ENCODE measurements at places on chromosomes 2 and 18.

DNA sequence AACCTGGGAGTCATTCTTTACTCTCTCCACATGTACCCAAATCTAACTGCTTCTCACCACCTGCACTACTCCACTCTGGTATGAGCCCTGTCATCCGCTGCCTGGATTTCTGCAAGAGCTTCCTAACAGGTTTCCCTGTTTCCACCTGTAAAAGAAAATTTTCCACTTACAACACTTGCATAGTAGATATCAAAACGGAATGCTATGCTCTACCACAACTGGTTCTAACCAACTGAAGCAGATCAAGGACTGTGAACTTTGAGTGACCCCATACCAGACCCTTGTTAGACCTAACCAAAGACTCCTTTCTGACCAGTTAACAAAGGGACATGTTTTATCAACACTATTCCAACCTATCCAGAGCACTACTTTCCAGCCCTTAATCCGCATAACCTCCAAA is 3.8 kb upstream of the TMEM131 start:
- DNase-seq = no peak

DNA sequence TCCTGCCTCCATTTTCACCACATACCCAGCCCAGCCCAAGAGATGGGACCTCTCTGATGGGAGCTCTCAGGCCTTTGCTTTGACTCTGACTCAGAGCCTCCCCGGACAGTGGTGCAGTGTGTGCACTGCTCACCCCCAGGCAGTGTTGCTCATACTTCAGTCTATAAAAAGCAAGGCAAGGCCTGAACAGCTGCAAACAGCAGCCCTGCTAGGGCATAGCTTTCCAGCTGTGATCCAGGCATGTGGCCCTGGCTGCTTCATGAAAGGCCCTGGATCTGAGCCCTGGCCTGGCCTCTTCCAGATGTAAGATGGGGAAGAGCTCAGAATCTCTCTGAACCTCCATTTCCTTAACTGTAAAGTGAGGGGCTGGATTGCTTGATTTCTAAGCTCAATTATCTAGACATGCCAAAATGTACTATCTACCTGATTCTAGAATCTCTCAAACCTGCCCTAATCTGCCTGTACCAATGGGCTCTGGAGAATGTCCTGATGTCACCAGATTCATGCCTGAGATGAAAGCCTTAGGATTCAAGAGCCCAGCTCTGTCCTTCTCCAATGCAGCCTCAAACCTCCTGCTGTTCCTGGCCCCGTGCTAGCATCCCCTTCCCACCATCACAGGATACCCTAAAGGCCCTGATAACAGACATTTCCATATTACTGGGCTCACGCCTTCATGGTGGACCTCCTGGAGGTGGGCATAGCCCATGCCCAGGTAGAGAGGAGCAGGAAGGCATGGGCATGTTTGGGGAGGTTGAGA is 206.9 kb downstream of the ARL4C start:
- peak; percentile 46 for DNase-seq

DNA sequence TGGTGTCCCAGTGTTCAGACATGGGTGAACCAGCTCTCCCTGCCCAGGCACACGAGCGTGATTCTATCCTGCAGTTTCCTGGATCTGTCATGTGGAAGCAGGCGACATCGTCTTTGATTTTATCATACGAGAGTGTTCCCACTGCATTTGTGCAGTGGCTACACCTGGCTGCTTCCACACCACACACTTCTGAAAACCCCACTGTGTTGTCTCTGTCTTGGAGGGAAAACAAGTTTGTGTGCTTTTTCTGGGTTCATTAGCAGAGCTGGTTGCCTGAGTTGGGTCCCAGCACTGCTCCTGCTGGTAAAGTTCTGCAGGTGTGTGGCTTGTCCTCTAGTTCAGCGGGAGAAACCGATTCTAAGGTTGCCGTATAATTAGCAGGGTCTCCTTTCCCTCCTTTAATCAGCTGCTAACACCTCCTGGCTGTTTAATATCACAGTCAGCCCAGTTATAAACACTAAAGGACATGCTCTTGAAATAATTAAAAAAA is 58.5 kb upstream of the TWIST2 start:
- no peak for DNase-seq

DNA sequence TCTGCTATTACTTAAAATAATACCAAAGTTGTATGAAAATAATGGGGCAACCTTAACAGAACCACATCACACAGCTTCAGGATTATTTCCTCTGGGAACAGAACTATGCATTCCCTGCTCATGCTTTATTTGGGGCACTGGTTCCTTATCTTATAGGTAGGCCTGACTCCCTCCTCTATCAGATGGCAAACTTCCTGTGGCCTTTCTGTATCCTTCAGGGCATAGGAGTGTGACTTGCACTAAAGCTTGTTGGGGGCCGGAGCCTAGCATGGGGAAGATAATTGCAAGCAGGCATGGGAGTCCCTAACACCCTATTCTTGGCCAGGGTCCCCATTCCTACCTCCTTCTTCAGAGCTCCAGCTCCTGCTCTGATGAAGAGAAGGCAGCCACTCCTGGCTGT is 167.2 kb upstream of the SERTAD2 start:
- DNase-seq = no peak

DNA sequence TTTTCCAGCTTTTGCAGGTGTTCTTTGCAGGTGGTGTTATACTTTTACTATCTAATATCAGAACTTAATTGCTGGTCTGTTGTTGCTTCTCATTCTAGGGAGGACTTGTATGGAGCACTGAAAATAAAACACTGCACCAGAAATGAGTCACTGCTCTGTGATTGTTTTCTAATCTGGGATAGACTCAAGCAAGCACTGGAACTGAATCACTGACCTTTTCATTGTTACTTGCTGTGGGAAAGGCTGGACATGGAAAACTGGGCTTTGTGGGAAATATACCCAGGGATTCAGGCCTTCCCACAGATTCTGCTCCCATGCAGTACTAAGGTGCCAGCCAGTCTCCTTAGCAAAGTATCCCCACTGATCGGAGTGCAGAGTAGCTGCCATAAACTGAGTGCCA is 470.0 kb upstream of the GCFC2 start:
- DNase-seq = no peak

- DNase-seq = no peak
Observed at GRCh38 chr18:69628774-69629359, 228.2 kb downstream of the DOK6 start.

GRCh38 chr2:223751012-223751411 is 86.4 kb downstream of the AP1S3 start:
- no peak for DNase-seq

- peak; percentile 69 for DNase-seq
Observed at GRCh38 chr2:178796079-178796677, 11.0 kb downstream of the TTN start.

DNA sequence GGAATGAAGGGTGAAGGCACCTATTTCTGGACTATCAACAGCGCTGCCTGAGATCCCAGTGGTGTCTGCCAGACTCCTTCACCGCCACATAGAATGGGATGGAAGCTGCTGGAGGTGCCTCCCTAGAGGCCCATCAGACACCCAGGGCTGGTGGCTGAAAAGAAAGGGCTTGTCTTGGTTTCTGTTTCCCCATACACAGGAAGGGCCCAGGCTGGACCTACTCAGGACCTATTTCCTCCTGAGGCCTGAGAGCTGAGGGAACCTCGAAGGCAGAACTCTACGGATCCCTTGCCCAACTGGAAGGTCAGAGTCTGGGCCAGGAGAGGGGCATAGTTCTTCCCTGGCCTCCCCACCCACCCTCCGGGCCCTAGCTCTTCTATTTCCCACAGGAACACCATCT is 2.9 kb upstream of the CLEC4F start:
- no peak for DNase-seq

DNA sequence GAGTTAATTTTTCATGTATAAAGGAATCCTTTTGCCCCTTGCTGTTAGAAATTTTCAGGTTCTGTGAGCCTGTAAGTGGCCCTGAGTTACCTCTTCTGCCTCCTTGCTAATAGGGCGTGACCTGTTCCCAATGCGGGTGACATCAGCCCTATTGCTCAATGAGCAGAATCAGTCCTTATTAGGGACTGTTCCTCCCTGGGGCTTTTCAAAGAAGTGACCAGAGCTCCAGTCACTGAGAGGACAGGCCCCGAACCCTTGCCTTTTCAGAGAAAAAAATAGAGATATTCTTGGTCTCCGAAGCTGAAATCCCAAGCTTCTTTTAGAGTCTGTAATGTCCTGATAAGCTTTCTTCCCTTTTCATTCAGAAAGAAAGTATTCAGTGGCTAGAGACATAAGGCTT is 8.2 kb upstream of the APOB start:
- no peak for DNase-seq

DNA sequence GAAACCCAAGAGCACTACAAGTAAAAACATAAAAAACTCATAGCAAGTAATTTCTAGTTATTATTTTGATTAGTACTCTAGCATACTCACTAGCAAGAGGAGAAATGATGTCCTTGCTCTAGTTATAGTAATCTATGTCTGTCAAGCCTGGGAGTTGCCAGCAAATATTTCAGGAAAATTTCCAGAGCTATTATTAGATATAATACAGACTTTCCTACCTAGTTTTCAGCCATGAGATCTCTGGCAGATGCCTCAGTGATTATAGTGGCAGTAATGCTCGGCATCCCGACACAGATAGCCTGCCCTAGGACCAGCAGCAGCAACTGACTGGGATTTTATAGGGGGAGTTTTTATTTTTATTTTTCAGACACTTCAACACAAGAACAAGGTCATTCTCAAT is 224.4 kb downstream of the ZNF385B start:
- DNase-seq = no peak

DNA sequence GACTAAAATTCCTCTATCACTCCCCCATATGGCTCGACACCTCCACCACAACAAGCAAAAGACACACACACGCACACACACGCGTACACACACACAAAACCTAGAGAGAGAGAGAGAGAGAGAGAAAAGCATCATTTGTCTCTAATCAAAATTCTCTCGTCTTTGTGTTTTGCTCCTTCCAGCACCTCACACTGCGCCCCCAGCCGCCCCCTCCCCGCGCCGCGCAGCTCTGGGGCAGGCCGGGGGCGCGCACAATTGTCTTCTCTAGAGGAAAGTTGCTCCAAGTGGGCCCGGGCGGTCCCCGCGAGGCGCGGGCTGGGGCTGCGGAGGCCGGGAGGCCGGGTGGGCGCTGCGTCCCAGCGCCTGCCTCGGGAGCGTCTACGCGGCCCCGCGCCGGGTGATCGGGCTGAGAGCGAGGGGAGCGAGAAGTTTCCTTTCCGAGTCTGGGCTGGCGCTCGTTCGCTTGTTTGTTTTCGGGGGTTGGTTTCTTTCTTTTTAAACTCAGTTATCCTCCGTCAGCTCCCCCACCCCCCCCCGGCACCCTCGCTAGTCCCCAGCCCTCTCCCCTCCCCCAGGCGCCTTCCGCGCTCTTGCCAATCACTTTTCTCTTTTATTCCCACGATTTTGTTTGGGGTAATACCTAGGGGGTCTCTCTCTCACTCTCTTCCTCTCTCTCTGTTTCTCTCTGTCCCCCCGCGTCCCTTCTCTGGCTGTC is 4.1 kb downstream of the ZEB2 start:
- no peak for DNase-seq

DNA sequence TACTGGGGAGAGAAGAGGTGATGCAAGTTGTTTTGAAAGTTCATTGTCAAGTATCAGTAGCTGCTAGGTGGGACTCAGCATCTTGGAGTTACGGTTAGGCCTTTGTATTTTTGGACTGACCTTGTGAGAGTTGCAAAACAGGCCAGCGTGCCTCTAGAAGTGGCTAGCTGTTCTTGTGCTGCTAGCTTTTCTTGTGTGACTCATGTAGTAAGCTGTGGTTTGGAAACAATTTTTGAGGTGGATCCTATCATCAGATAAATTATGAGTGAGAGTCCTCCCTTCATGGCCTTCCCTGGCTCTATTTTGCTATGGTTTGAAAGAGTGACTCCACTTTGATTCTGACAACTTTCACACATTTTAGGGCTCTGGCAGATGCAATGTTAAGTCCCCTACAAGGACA is 409.2 kb upstream of the HS6ST1 start:
- no peak for DNase-seq

- no peak for DNase-seq
Observed at GRCh38 chr2:230161184-230161583, 58.6 kb downstream of the SP110 start.
